ENCODE measurements at places on chromosomes 3 and 15. TPM values are rescaled to one million over a fixed set of nuclear protein-coding genes. Genes with fewer than 3 reads are reported as not detected.

The PRSS50 gene
- not detected for total RNA-seq

The C2CD4A gene
- 0.19 TPM for total RNA-seq

- no peak for DNase-seq
Observed at GRCh38 chr15:33115191-33115861, 79.2 kb downstream of the FMN1 start.

GRCh38 chr15:63586790-63587189, 10.4 kb upstream of the FBXL22 start:
- no peak for DNase-seq

DNA sequence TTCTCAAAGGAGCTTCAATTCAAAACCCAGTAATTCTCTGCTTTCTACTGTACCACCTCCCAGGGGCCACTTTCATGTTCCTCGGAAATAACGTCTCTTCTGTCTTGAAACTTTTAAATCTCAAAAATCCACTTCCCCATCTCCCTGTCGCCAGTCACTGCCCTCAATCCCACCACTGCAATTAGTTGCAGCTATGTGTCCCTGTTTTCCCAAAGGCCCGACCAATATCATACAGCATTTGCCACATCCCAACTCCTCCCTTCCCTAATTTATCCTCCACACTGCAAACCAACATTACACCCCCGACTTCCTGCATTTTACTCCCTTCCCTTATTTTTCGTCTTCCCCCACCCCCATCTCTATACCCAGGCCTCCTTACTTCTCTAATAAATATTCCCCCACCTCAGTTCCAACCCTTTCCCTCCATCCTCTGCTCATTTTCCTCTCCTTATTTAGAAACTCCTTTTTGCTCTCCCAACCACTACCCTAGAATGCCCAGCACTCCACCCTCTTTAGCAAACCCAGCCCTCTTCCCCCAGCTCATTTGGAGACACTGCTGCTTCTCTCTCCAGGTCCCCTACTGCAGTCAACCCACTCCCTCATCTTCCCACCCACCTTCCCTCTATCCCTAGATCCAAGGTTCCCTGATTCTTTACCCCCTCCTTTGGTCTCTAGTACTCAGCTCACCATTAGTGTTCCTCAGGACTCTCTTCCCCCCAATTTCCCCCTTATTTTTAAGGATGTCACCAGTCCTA, 1.1 kb downstream of the NPTN start:
- DNase-seq = no peak
